ENCODE measurements at places on chromosomes 16 and 17.

DNA sequence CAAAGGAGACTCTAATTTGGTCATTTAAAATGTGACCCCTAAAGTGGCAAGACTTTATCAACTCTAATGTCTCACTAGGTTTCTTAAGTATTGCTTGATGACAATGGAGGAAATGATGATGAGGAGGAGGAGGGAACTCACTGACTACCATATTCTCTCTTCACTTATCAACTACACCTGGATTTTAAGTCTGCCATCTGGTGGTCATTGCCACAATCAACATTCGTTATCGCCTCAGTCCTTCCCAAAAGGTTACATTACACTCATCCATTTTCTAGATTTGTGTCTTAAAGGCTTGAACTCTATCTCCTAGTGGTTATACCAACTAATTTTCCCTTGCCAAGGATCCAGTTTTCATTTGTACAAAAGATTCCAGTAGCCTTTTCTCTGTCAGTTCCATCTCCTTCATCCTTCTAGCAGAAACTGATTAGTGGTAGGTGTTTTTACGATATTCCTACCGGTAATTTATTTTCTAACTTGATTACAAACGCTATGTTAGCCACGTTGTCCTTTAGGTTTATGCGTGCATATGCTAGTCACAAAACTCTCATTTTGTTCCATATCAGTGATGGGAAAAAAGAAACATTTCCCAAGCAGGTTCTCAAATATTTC is 114.6 kb upstream of the NOG start:
- H3K36me3 ChIP-seq, result no peaks in the 10 kb centered on the region
- no peak overlapping the region for H3K4me3 ChIP-seq
- no peaks in the 10 kb centered on the region for H3K27me3 ChIP-seq
- no peak overlapping the region for H3K27ac ChIP-seq
- no peak for DNase-seq

DNA sequence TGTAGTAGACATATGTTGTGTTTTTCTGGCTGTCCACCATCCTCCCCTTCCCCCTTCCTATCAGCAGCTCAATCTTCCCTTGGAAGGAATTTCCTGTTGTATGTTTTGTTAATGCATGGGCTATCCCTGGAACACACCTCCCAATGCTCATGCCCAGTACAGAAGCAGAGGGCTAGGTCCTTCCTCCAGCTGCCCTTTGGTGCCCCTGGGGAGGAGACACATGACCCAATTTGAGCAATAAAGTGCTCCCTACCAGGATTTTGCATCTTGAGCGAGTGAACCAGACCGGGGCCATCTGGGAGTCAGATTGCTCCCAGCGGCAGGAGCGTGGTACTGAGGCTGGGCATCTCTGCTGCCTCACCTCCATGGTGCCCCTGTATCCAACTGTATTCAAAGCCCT is 141.5 kb upstream of the MED13 start:
- H3K36me3 ChIP-seq, result no peaks in the 10 kb centered on the region
- no peak overlapping the region for H3K27ac ChIP-seq
- no peaks in the 10 kb centered on the region for H3K27me3 ChIP-seq

- no peaks in the 10 kb centered on the region for H3K36me3 ChIP-seq
- H3K4me1 ChIP-seq, result peaks cover 7% of the 10 kb centered on the region
- H3K27me3 ChIP-seq, result no peaks in the 10 kb centered on the region
- no peak for DNase-seq
These were observed 141.0 kb downstream of the STX8 start for GRCh38 chr17:9434642-9435057.

DNA sequence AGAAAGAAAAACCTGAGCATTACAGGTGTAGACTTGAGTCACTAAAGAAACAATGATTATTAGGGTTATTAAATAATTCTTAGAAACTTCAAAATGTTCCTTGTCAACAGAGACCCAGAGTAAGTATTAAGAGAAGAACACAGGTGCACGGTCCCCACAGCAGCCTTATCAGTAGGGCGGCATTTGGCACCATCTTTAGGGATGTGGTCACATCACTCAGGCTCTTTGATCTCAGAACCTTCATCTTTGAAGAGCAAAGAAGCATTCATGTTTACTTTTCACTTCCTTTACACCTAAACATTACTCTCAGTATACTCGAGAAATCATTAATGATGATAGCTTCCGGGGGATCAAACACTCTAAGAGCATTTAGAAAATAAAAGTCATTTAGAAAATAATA is 928.7 kb downstream of the KCNJ2 start:
- no peaks in the 10 kb centered on the region for H3K27me3 ChIP-seq
- peak overlapping the region; percentile 2 for H3K27ac ChIP-seq
- H3K4me3 ChIP-seq, result no peak overlapping the region
- no peaks in the 10 kb centered on the region for H3K36me3 ChIP-seq

DNA sequence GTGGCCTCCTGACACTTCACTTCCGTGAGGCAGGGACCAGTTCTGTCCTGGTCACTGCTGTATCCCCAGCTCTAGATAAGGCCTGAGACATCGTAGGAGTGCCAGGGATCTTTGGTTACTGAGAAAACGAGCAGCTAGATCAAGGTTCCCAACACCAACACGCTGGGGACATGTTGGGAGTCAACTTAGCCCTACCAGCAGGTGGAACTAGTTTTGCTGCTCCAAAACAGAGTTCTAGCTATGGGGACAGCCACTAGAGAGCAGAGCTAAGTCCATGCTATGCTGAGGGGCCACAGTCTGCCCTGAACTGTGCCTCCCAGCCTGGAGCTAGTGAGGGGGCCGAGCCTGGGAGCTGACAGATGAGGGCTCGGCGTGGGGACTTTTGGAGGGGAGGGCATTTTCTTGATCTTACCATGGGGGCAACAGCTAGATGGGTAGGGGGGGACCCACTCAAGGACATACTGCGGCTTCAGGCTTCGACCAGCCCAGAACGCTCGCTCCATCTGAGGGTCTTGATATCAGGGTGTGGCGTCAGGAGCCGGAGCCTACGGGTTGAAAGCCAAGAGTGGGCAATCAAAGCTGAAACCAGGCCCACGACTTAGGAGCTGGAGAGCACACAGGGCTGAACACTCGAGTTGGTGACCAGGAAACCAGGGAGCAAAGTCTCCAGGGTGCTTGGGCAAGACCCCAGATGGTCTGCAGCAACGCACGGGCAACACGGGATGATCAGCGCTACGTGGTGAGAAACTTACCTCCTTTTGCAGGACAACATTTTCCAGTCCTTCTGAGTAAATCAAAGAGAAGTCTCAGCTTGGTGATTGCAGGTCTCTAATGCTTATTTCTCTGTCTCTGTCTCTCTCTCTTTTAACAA is 13.4 kb downstream of the SNX20 start:
- H3K27ac ChIP-seq, result no peak overlapping the region
- H3K36me3 ChIP-seq, result no peaks in the 10 kb centered on the region
- no peaks in the 10 kb centered on the region for H3K4me1 ChIP-seq
- H3K4me3 ChIP-seq, result no peak overlapping the region
- no peak for DNase-seq
- no peaks in the 10 kb centered on the region for H3K27me3 ChIP-seq

- peaks cover 15% of the 10 kb centered on the region for H3K4me1 ChIP-seq
- H3K27ac ChIP-seq, result peak overlapping the region; percentile 41
- peaks cover 25% of the 10 kb centered on the region for H3K36me3 ChIP-seq
- H3K27me3 ChIP-seq, result no peaks in the 10 kb centered on the region
These were observed 25.3 kb downstream of the G6PC3 start for GRCh38 chr17:44095647-44096496.

DNA sequence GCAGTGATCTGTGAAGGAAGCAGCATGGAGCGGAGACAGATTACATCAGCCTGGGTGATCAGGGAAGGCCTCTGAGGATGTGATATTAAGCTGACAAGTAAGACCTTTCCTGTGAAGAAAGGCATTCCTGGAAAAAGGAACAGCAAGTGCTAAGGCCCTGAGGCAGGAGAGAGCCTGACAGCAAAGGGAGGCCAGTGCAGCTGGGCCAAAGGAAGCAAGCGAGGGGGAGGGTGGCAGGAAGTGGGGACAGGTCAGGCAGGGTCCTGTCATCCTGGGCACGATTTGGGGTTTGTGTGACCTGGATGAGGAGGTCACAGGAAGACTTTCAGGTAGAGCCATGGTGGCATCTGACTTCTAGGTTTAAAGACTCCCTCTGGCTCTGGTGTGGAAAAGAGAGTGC is 12.3 kb downstream of the CPNE2 start:
- H3K36me3 ChIP-seq, result no peaks in the 10 kb centered on the region
- no peak for DNase-seq
- H3K27ac ChIP-seq, result no peak overlapping the region
- no peaks in the 10 kb centered on the region for H3K27me3 ChIP-seq
- no peak overlapping the region for H3K4me3 ChIP-seq

DNA sequence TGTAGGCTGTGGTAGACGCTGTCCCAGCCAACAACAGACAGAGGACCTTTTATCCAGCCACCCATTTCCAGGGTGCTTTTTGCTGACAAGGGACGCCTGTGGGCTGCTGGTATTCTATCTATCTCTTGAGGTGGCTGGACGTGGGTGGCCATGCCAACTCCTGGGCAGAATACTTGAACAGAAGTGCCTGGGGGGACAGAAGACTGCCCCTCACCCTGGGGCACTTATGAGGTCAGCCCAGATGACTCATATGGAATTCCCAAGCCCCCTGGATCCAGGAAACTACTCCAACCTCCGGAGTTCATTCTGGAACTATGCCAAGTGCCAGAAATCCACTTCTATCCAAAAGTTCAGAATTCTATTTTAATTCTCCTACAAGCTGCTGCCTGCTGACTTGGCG is 61.3 kb downstream of the CDRT4 start:
- no peaks in the 10 kb centered on the region for H3K4me1 ChIP-seq
- no peak overlapping the region for H3K4me3 ChIP-seq
- H3K27me3 ChIP-seq, result no peaks in the 10 kb centered on the region
- H3K27ac ChIP-seq, result no peak overlapping the region

DNA sequence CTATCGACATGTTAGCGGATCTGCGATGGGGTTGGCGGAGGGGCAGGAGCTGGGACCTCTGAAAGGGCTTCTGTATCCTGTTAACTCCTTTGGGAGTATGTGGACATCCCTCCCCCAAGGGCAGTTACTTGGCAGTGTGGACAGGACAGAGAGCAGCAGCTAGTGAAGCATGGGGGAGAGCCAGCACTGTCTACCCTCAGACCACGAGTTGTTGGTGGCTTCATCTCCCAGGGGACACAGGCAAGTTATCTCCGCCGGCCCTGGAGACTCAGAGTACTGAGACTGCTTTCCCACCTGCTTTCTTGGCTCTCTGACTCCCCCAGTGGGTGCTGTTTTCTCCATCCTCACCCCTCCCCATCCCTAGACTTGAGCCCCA is 5.3 kb upstream of the GFAP start:
- H3K27ac ChIP-seq, result no peak overlapping the region
- no peaks in the 10 kb centered on the region for H3K36me3 ChIP-seq
- no peaks in the 10 kb centered on the region for H3K27me3 ChIP-seq
- no peaks in the 10 kb centered on the region for H3K4me1 ChIP-seq

- peak; percentile 50 for DNase-seq
- H3K27ac ChIP-seq, result no peak overlapping the region
These were observed 55.8 kb downstream of the MYH13 start for GRCh38 chr17:10316801-10317542.

GRCh38 chr17:17119533-17119932 is 77.3 kb downstream of the MPRIP start:
- no peak for DNase-seq
- H3K27me3 ChIP-seq, result no peaks in the 10 kb centered on the region
- no peaks in the 10 kb centered on the region for H3K36me3 ChIP-seq
- H3K4me3 ChIP-seq, result no peak overlapping the region
- H3K27ac ChIP-seq, result no peak overlapping the region

DNA sequence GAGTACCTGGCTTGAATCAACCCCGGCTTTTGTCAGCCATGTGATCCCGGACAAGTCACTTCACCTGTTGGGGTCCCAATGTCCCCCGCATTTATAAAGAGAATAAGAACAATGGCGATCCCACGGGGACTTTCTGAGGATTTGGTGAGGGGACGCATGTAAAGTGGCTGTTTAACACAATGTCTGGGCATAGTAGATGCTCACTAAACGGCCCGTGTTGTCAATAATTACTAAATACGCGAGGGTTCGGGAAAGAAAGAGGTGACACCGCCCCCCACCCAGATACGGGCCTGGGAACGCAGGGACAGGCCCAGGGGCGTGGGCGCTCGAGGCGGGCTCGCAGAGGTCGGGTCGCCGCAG is 1.8 kb downstream of the SYNGR3 start:
- no peaks in the 10 kb centered on the region for H3K36me3 ChIP-seq
- H3K27me3 ChIP-seq, result no peaks in the 10 kb centered on the region
- no peak overlapping the region for H3K4me3 ChIP-seq
- no peak overlapping the region for H3K27ac ChIP-seq
- H3K4me1 ChIP-seq, result peaks cover 17% of the 10 kb centered on the region

Data from pancreas (tissue), 10 donors.